ENCODE measurements at places on chromosomes 7 and 10.

GRCh38 chr10:3655528-3655927, 129.5 kb downstream of the KLF6 start:
- H3K27me3 ChIP-seq = no peaks in the 10 kb centered on the region
- no peaks in the 10 kb centered on the region for H3K36me3 ChIP-seq
- H3K27ac ChIP-seq = no peak overlapping the region
- H3K4me1 ChIP-seq = no peaks in the 10 kb centered on the region
- no peak for DNase-seq

DNA sequence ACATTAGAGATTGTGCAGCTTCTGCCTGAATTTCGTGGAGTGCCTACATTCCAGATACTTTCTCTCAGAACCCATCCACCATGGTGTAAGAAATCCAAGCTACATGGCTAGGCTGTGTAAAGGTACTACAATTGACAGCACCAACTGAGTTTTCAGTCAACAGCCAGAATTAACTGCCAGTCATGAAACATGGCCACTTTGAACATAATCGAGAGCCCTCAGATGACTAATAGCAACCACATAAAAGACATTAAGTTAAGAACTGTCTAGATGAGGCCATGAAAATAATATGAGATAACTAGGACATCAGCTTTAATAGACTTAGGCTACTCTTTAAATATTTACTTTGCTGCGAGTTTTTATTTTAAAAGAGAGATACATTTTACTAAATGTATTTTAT, 1106.8 kb upstream of the LRRTM3 start:
- H3K4me3 ChIP-seq = no peak overlapping the region
- no peaks in the 10 kb centered on the region for H3K36me3 ChIP-seq
- H3K4me1 ChIP-seq = no peaks in the 10 kb centered on the region
- H3K27me3 ChIP-seq = no peaks in the 10 kb centered on the region
- H3K27ac ChIP-seq = no peak overlapping the region

GRCh38 chr10:113169853-113170460, 219.9 kb downstream of the TCF7L2 start:
- H3K4me1 ChIP-seq = no peaks in the 10 kb centered on the region
- H3K27ac ChIP-seq = no peak overlapping the region
- H3K4me3 ChIP-seq = no peak overlapping the region
- H3K36me3 ChIP-seq = no peaks in the 10 kb centered on the region
- H3K27me3 ChIP-seq = no peaks in the 10 kb centered on the region

DNA sequence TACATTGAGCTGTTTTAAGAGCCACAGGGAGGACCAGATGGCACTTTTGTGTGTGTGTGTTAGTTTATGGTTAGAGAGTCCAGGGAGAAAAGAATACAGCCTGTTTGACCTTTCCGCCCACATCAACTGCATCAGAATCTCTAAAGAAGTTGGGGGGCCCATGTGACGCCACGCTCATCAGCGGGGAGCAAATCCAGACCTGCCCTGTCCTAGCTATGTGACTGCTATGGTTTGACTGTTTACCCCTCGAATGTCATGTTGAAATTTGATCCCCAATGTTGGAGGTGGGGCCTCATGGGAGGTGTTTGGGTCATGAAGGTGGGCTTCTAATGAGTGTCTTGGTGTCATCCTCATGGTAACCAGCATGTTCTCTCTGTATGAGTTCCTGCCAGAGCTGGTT, 128.0 kb downstream of the ADRA2A start:
- H3K27me3 ChIP-seq = no peaks in the 10 kb centered on the region
- no peak overlapping the region for H3K4me3 ChIP-seq
- no peak for DNase-seq

DNA sequence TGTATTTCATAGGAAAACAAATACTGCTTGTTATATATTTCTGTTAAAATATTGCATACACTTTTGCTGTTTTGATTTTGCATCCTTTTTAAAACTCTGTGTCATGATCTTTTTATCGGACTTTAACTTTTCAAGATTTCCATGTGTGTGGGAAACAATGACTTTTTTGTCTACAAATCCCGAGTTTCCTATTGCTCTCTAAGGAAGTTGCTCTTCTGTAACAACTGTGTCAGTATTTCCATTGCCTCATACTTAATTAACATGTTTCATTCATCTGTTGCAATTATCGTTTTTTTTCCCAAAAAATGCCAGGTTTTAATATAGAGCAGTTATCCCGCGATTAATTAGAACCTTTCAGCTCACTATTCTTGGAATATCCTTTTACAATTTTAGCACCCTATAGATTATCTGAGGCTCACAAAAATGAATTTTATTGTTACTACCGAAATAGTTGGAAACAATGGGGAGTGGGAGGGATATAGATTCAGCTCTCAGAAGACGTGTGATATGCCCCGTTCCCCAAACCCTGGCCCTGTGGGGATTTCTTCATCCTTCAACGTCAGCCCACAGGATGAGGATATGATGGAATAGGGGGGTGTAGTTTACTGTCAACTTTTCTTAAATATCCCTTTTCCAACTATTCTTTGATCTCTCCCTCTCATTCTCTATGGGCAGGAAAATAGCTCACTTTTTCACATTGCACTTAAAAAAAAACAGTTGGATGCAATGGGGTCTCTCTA, 297.6 kb upstream of the IGFBP3 start:
- H3K4me3 ChIP-seq = no peak overlapping the region
- H3K36me3 ChIP-seq = no peaks in the 10 kb centered on the region
- no peaks in the 10 kb centered on the region for H3K4me1 ChIP-seq
- no peak for DNase-seq
- no peak overlapping the region for H3K27ac ChIP-seq

Data from sigmoid colon (tissue), 7 donors.